ENCODE measurements at places on chromosomes 11 and 22. TPM values are rescaled to one million over a fixed set of nuclear protein-coding genes. Genes with fewer than 3 reads are reported as not detected.

TMEM191C gene
- total RNA-seq = 4.0 TPM

VPREB1 gene
- not detected for total RNA-seq

MRGPRX4 gene
- not detected for total RNA-seq

OR4S1 gene
- not detected for total RNA-seq

Measured in PC-9 (cell line).